ENCODE measurements at places on chromosomes 6 and 20. TPM values are rescaled to one million over a fixed set of nuclear protein-coding genes. Genes with fewer than 3 reads are reported as not detected.

The EPHA7 gene
- 0.03 TPM for polyA plus RNA-seq

The RAB32 gene
- polyA plus RNA-seq: 116 TPM

The BLTP3A gene
- 5.0 TPM for polyA plus RNA-seq

The CLDN20 gene
- 0.05 TPM for polyA plus RNA-seq

The MRPS18B gene
- polyA plus RNA-seq: 79.5 TPM

The HACE1 gene
- 10.8 TPM for polyA plus RNA-seq

The PNLDC1 gene
- polyA plus RNA-seq: 0.09 TPM

The CD24 gene
- 0.19 TPM for polyA plus RNA-seq

The SSTR4 gene
- polyA plus RNA-seq: not detected

DNA sequence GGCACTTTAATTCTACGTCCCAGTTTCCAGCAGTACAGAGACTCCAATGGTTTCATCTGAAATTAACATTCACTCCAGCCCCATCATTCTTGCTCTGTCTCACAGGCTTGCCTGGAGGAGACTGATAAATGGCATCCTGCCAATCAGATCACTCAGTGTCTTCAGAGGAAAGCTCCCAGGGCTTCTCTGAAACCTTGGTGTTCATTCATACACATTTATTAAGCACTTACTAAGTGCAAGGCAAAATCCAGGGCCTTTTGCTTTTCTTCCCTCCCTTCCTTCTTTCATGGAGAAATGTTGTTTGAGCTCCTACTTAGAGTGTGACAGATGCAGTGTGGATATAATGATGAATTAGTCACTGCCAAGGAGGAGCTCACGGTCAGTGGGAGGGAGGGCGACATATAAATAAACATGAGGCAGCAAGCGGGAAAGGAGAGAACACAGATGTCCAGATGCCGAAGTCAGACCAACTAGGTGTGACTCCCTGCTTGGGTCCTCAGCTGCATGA, 106.7 kb upstream of the DTNBP1 start:
- DNase-seq: peak; percentile 11

DNA sequence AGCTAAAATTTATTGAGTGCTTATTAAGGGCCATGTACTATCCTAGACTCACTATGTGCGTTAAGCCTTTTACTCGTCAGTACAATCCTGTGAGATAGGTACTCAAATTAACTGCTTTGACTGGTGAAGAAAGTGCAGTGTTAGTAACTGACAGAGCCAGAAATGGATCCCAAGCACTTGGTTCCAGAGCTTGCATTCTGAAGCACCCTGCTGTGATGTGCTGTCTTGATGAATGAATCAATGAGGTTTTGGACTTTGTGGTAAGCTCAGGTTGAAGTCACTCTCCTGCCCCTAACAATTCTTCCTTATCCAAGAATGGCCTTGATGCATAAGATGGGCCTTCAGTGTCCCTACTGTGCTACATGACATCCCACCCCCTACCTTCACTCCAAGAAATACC, 3.7 kb downstream of the STX11 start:
- DNase-seq: no peak

DNA sequence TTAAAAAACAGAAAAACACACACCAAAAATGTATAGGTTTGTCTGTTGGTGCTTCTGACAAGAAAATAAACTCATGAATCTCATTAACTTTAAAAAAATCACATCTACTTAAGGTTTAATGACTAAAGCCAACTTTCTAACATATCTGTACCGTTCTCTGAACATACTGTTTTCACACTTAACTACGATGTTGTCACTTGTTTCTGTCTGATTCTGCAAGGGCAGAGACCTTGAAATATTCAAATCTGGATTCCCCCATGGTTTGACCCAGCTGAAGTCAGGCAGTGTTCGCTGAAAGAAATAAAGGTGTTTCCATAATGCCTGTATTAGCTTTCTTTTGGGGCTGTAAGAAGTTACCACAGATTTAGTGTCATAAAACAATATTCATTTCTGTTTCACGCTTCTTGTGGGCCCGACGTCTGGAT, 2.7 kb upstream of the ASXL1 start:
- DNase-seq: no peak

DNA sequence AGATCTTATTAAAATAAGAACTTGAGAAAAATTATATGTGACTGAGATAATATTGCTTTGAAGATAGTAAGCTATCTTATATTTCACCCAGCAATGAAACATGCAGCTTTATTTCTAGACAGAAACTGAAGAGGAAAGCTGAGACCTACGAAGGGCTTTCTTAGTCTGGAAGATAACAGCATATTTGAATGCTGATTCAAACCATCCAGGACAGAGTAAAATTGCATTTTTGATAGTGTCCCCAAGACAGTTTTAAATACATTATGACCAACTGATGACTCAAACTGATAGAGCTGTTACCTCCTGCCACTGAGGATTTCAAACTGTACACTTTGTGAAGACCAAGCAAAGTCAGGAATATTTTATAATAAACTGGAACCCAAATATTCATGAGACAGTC, 409.6 kb downstream of the GRIK2 start:
- DNase-seq: peak; percentile 66

GRCh38 chr6:42819803-42820511, 38.1 kb downstream of the BICRAL start:
- no peak for DNase-seq

DNA sequence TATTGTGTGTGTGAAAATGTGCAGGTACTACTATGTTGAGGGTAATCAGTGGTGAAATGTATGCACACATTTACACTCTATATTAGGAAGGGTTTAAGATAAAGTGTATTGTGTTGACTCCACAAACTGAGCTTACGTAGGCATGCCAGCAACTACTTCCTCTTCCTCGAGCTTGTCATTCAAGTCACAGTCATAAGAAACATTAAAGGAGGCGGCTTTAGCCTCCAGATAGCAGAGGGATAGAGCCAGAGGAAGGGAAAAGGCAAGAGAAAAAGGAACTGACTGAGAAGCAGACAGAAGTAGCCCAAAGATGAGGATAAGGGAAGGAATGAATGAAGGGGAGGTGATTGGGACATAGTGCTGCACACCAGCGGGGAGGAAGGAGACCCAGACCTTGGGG, 55.2 kb downstream of the SMLR1 start:
- no peak for DNase-seq

DNA sequence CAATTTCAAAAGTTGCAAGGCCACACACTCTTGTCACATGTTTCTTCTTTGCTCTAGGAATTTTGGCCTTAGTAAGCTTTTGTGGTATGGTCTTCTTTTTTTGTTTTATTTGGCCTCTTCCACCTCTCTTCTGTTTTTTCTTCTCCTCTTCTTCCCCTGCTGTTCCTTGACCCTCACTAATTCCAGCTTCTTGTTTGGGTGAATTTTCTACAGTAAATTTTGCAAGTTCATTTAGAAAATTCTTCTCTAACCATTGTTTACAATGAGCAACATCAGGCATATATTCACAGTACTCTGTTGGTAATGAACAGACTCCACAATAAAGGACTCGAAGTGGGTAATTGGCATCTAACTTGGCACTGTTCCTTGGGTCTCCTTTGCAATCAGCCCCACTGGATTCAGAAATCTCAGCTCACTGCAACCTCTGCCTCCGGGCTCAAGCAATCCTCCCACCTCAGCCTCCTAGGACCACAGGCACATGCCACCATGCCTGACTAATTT, 5.0 kb downstream of the ASIP start:
- DNase-seq: peak; percentile 23

DNA sequence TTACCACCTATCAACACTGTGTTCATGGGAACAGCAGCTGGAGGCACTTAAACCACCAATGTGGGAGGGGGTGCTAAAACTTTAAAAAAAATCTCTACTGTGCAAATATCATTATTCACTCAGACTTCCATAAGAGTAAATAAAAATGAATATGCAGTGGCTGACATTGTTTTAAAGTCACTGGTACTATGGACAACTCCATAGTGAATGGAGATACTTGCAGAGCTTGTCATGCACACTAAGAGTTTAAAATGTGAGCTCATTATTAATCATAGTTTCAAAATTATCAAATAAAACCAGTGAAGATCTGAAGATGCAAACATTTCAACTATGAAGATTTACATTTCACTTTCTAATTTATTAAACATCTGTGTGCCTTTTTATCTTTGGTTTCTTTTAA, 54.4 kb downstream of the RFX6 start:
- no peak for DNase-seq

- DNase-seq: no peak
Measured at GRCh38 chr20:59640267-59640666, 35.9 kb downstream of the PHACTR3 start.

- DNase-seq: peak; percentile 29
Measured at GRCh38 chr6:163952005-163952404, 537.5 kb downstream of the QKI start.

GRCh38 chr6:139149383-139149782, 14.5 kb downstream of the HECA start:
- DNase-seq: peak; percentile 76

- peak; percentile 34 for DNase-seq
Measured at GRCh38 chr6:57313009-57313408, 4.4 kb upstream of the PRIM2 start.

- DNase-seq: no peak
Measured at GRCh38 chr6:25309886-25310285, 30.7 kb downstream of the CARMIL1 start.

- DNase-seq: no peak
Measured at GRCh38 chr6:80967609-80968008, 784.9 kb downstream of the TENT5A start.

DNA sequence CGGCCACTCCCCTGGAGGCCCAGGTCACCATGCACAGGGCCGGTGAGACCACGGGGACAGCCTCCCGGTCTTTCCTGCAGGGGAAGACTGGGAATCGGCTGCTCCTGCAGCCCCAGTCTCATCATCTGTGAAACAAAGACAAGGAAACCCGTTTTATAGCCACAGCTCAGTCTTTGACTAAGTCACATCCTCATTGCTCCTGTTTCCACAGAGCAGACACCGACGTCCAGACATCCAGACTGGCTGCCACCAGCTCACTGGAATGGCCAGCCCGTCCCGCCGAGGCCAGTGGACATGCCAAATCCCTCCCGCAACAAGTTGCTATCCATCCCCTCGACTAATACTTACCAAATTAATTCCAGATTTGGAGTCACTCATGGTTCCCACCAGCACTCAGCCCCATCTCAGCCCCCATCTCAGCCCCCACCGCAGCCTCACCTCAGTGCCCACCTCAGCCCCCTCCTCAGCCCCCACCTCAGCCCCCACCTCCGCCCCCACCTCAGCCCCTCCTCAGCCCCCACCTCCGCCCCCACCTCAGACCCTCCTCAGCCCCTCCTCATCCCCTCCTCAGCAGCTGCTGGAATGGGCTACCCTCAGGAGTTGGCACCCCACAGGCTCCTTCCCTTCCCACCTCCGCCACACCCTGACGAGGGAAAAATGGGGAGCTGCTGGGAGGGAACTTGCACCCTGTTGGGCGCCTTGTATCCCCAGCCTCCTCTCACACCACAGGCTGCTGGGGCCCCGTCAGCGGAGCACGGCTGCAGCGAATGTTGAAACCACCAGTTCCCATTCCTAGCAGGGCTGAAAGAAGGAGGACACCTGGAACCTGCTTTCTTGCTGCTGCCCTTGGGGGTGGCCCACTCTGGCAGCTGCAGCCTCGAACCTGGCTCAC, 48.7 kb downstream of the YTHDF1 start:
- no peak for DNase-seq

- DNase-seq: peak; percentile 27
Measured at GRCh38 chr20:25058051-25058846, at the start of gene ACSS1. Gene ACSS1 (minus strand): TSS chr20:25058139. CDS start chr20:25058102, 37 bp downstream.

- no peak for DNase-seq
Measured at GRCh38 chr20:582204-582603, 27.9 kb downstream of the TCF15 start.

DNA sequence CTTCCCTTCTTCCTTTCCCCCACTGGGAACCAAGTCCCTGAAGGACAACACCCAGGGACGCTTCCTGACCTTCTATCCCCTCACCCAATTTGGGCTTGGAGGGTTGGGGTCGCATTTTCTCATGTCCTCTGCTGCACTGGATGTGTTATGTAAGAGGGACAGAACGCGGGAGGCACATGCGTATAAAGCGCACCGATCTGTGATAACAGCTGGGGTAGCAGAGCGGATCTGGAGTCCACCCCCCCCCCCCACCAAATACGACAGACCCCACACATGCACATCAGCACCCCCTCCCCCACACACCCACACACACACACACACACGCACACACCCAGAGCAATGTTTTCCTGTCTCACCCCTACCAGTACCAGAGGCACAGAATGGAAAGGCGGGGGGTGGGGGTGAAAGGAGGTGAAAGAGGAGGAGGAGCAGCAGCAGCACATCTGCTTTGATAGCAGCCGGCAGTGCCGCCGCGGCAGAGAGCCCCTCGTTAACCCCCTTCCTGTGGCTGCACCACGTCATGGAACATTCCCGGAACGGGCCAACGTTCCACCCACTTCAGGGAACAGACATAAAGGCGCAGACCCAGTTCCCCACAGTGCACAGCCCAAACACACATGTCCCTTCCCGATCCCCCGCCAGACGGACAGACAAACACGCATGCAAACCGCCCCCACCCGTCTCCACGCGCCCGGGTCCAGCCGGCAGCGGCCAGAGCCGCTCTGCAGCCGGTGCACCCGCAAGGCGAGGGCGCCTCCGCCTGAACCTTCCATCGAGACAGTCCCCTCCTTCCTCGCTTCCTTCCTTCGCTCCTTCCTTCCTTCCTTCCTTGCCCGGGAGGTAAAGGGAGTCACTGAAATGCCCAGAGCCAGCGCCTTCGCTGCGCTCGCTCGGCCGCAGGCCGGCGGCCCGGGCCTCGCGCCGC, 590 bp downstream of the HIVEP2 start:
- DNase-seq: peak; percentile 94

- DNase-seq: no peak
Measured at GRCh38 chr6:44390158-44390683, 2.7 kb downstream of the CDC5L start.

- peak; percentile 66 for DNase-seq
Measured at GRCh38 chr6:66605971-66606370, 898.9 kb upstream of the EYS start.

DNA sequence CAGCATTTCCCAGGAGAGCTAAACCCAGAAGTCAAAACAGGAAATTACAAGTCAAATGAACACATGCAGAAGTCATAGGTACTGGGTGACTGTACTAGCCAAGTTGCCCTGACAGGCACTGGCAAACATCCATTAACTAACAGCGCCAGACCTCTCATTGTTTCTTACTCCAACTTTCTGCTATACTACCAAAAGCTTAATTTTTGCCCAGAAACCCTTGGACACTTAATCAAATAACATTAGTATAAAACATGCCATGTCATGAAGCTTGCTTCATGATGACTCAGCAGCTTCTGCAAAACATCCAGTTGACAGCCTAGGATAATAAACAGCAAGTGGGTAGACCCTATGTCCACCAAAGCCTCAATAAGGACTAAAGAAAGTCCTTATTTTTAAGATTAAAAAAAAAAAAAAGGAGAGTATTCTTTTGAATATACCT, 3.5 kb downstream of the NUP153 start:
- peak; percentile 83 for DNase-seq

DNA sequence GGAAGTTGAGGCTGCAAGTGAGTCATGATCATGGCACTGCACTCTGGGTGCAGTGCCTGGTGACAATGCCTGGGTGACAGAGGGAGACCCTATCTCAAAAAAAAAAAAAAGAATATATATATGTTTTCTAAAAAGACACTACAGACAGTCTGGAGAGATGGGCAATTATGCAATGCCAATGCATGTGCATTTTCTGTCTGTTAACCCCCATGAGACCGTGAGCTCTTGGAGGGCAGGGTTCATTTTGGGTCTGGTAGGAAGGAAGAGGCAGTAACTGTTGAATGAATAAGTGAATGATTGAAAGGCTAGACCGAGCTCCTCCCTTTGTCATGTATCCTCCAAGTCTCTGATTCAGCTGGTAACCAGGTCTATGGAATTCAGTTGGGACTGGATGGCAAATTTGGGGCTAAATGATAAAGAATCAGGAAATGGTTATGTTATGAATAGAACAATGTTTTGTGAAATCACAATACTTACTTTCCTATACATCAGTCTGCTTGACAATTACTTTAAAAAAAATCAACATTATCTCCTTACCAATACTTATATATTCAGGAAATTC, 5.6 kb upstream of the BLCAP start:
- no peak for DNase-seq
